Smooth muscle cell of bladder (primary cell): ENCODE measurements at places on chromosomes 2 and 18. TPM values are rescaled to one million over a fixed set of nuclear protein-coding genes. Genes with fewer than 3 reads are reported as not detected.

Gene NAT8
- total RNA-seq: not detected in 2 replicates

Gene SP110
- 2.7 and 2.9 TPM in 2 replicates for total RNA-seq

Gene GDF7
- 0.09 and 0.14 TPM in 2 replicates for total RNA-seq

Gene BOD1L2
- not detected in 2 replicates for total RNA-seq

Gene HES6
- total RNA-seq: 0.92 and 4.0 TPM in 2 replicates

Gene NIFK
- total RNA-seq: 38.5 and 43.9 TPM in 2 replicates

Gene MAP3K19
- not detected in 2 replicates for total RNA-seq

Gene FER1L5
- total RNA-seq: 1.3 and 1.4 TPM in 2 replicates

Gene OXER1
- total RNA-seq: under 0.01 TPM in 1 of 2 replicates, not detected in the other

Gene ITPRIPL1
- 0.43 and 0.74 TPM in 2 replicates for total RNA-seq

Gene CYRIA
- 2.8 and 3.7 TPM in 2 replicates for total RNA-seq

Gene SLC25A12
- total RNA-seq: 16.5 TPM in 2 replicates

Gene NEUROD1
- not detected in 2 replicates for total RNA-seq

Gene LYPD6B
- 0.18 and 2.0 TPM in 2 replicates for total RNA-seq

Gene UPP2
- not detected in 2 replicates for total RNA-seq

Gene C2orf78
- total RNA-seq: not detected in 2 replicates

Gene RUFY4
- not detected in 2 replicates for total RNA-seq

Gene SAG
- not detected in 2 replicates for total RNA-seq

Gene B3GNT7
- total RNA-seq: under 0.01 and 0.18 TPM in 2 replicates

Gene MSTN
- total RNA-seq: 0.09 and 0.14 TPM in 2 replicates

Gene CD226
- total RNA-seq: 0.85 and 1.2 TPM in 2 replicates

Gene ASB18
- total RNA-seq: not detected in 2 replicates

Gene EPG5
- total RNA-seq: 18.3 and 28.3 TPM in 2 replicates

Gene HOXD3
- total RNA-seq: 0.14 and 0.28 TPM in 2 replicates

Gene SCN7A
- total RNA-seq: 0.09 and 0.14 TPM in 2 replicates

Gene CCDC68
- 6.9 and 27.0 TPM in 2 replicates for total RNA-seq

Gene RNF125
- total RNA-seq: 0.28 TPM in 2 replicates

Gene CAD
- total RNA-seq: 19.6 and 28.0 TPM in 2 replicates

Gene ADCYAP1
- total RNA-seq: not detected in 2 replicates

Gene ARHGAP25
- total RNA-seq: 0.14 and 0.28 TPM in 2 replicates

Gene SRD5A2
- total RNA-seq: not detected in 2 replicates

Gene ABCG8
- total RNA-seq: not detected in 2 replicates

Gene TEX44
- not detected in 2 replicates for total RNA-seq

Gene POLR1A
- 8.4 and 9.5 TPM in 2 replicates for total RNA-seq

Gene PRKAG3
- total RNA-seq: not detected in 2 replicates

Gene ESPNL
- total RNA-seq: 2.3 and 2.4 TPM in 2 replicates

Gene PTPN4
- 25.0 and 27.6 TPM in 2 replicates for total RNA-seq

Gene DSG4
- total RNA-seq: not detected in 2 replicates

Gene SIX2
- total RNA-seq: under 0.01 and 0.18 TPM in 2 replicates

Gene CHRND
- not detected in 2 replicates for total RNA-seq

Gene LYG2
- not detected in 2 replicates for total RNA-seq

Gene RGPD3
- total RNA-seq: 0.09 and 0.14 TPM in 2 replicates

Gene SLC9A4
- under 0.01 TPM in 1 of 2 replicates, not detected in the other for total RNA-seq

Gene ACVR2A
- total RNA-seq: 38.0 and 81.8 TPM in 2 replicates

Gene NAPG
- total RNA-seq: 38.8 and 40.4 TPM in 2 replicates

Gene RAB17
- 0.14 and 0.28 TPM in 2 replicates for total RNA-seq

Gene MOGAT1
- not detected in 2 replicates for total RNA-seq

Gene CCDC150
- 1.9 and 3.3 TPM in 2 replicates for total RNA-seq

Gene BUB1
- 4.3 and 4.8 TPM in 2 replicates for total RNA-seq

Gene UGT1A8
- 0.37 and 0.71 TPM in 2 replicates for total RNA-seq

Gene CHRNG
- not detected in 2 replicates for total RNA-seq

Gene SPOPL
- 9.0 and 20.6 TPM in 2 replicates for total RNA-seq

Gene DPP10
- not detected in 2 replicates for total RNA-seq

Gene RNF152
- total RNA-seq: 10.5 and 14.6 TPM in 2 replicates

Gene SLC4A5
- total RNA-seq: under 0.01 and 0.14 TPM in 2 replicates

Gene SLC5A7
- total RNA-seq: not detected in 2 replicates

Gene FMNL2
- total RNA-seq: 20.8 and 21.2 TPM in 2 replicates
